ENCODE measurements at places on chromosomes 16 and 17.

- no peak for DNase-seq
Observed at GRCh38 chr16:60107871-60108270, 1373.8 kb upstream of the GOT2 start.

DNA sequence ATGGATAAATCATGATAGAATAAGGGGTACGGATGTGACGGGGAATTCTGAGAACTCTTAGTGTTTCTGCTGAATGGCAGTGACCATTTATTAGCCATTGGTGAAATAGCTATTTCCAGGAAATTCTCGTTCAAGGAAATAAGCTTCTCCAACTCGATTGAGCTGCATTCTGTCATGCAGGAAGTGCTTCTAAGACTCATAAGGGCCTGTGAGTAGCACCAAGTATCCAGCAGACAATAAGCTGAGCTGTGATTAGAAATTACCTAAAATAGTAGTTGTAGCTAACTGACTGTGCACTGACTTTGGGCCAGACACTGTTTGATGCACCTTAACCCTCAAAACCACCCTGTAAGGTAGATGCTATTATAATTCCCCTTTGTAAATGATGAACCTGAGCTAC lies 107.8 kb upstream of the IRX5 start:
- no peak for DNase-seq

DNA sequence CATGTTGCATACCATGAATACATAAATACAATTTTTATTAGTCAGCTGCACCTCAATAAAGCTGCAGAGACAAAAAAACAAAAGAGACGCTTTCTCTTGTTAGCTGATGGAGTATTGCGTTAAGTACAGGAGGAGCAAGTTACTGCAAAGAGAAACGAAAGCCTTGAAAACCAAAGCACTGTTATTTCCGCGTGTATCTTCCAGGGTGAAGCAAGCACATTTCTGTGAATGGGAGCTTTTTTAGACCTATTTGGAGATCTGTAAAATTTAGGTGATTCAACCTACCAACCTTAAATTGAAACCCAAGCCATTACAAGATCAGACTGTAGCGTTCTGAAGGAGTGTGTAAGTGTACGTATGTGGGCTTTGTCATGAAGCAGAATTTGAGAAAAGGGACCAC lies 390.4 kb downstream of the SOX9 start:
- DNase-seq = no peak

GRCh38 chr16:15572329-15573001 lies 70.5 kb downstream of the MARF1 start:
- peak; percentile 10 for DNase-seq

GRCh38 chr16:57036315-57036714 lies 47.0 kb downstream of the NLRC5 start:
- no peak for DNase-seq

DNA sequence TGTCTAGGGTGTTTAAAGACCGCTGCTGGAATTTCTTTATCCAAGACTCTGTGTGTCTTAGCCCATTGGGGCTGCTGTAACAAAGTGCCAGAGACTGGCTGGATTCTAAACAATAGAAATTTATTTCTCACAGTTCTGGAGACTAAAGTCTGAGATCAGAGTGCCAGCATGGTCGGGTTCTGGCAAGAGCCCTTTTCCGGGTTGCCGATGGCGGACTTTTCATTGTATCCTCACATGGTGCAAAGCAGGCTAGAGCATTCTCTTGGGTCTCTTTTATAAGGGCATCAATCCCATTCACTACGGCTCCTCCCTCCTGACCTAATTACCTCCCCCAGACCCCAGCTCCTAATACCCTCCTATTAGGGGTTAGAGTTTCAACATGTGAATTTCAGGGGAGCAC lies 9.5 kb downstream of the NLRC5 start:
- no peak for DNase-seq

- DNase-seq = peak; percentile 82
Observed at GRCh38 chr16:50665128-50665878, 15.8 kb downstream of the SNX20 start.

GRCh38 chr16:50166511-50167500 lies 13.7 kb downstream of the TENT4B start:
- peak; percentile 25 for DNase-seq

DNA sequence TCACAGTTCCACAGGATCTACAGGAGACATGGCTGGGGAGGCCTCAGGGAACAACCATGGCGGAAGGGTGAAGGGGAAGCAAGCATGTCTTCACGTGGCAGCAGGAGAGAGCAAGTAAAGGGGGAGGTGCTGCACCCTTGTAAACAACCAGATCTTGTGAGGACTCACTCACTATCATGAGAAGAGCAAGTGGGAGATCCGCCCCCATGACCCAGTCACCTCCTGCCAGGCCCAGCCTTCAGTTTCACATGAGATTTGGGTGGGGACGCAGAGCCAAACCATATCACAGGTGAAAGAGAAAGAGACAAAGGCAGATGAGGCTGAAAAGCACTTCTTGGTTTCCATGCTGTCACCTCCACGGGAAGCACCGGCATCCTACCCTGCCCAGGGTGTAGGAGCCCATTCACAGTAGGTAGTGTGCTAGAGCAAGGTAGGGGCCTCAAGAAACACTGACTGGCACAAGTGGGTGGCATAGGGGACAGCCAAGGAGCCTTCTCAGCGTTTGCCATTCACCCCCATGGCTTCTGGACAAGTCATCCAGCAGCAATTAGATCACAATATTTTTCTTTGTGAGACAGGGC lies 6.6 kb downstream of the NARF start:
- peak; percentile 25 for DNase-seq

- no peak for DNase-seq
Observed at GRCh38 chr16:7443648-7444365, 111.2 kb downstream of the RBFOX1 start.

- no peak for DNase-seq
Observed at GRCh38 chr16:16131659-16132058, 91.6 kb downstream of the ABCC6 start.

GRCh38 chr17:1873418-1873817 lies 43.6 kb downstream of the RPA1 start:
- peak; percentile 21 for DNase-seq

- no peak for DNase-seq
Observed at GRCh38 chr16:69513180-69513966, 52.4 kb upstream of the NFAT5 start.

- DNase-seq = no peak
Observed at GRCh38 chr17:51933647-51934046, 224.9 kb downstream of the CA10 start.

DNA sequence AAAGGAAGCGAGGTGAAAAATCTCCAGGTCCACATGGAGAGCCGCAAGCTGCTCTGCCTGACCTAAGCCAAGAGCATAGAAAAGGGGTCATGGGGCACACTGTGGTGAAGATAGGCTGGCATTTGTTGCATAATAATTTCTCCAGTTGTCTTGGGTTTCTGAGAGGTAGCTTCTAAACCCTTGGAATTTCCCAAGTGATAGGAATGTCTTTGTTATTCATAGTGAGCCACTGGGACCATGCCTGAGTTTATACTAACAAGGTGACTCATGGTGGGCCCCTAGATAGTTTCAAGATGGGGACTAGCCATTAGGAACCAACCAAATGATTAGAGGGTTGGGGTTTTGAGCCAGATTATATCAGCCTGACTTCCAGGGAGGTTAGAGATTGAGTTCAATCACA lies 25.6 kb downstream of the SOST start:
- no peak for DNase-seq

DNA sequence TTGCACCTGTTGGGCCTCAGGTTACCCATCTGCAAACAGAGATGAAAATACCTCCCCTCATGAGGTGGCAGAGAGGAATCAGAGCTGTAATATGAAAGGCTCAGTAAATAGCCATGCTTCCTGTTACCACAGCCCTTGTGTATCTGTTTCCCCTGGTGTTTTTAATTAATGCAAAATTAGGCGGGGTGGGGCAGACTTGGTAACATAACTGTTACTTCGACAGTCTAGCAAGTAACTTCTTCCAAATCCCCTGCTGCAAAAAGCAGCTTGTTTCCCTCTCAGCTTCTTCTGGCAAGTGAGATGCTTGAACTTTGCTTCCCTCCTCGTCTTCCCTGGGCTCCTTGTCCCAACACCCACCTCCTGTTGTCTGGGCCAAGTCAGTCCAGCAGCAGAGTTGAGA lies 381.5 kb downstream of the CPPED1 start:
- DNase-seq = no peak

GRCh38 chr16:50315346-50315997 lies 49.1 kb downstream of the ADCY7 start:
- DNase-seq = peak; percentile 1

- DNase-seq = no peak
Observed at GRCh38 chr17:3501344-3501743, 25.5 kb downstream of the ASPA start.

- DNase-seq = no peak
Observed at GRCh38 chr16:24538756-24539294, 541 bp upstream of the RBBP6 start.

DNA sequence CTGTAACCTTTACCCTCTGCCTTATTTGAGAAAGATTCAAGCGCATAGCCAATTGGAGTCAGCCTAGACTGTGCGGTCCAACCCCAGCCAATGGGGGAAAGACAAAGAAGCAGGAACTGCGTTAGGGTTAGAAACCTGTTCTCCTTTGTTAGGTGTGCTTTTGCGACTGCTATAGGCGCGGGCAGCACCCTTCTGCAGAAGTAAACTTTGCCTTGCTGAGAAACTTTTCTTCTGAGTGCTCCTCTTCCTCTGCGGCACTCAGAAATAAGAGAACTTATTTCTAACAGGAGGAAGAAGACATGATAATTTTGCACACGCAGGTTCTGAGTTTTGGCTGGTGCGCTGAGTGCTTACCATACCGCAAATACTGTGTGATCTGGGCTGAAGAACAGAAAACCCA lies 9.0 kb downstream of the TXNL4B start:
- DNase-seq = no peak

- no peak for DNase-seq
Observed at GRCh38 chr17:73541111-73541510, 103.1 kb downstream of the SDK2 start.

GRCh38 chr17:41906465-41907184 lies 12.1 kb downstream of the ACLY start:
- no peak for DNase-seq

DNA sequence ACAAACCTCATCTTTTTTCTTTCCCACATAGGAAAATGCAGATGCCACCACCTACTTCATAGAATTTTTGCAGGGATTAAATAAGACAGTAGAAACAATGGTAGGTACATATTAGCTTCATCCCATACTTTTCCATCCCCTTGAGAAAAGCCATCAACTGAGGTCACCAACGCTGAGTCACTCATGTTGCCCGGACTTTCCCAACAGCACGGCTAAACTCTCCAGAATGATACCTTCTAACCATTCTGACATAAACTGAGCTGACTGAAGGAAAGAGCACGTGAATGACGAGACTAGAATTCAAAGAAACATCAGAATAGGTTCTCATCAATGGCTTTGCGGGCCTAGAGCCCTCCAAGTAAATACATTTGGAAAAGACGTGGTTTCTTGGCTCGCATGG lies 146.0 kb upstream of the RCVRN start:
- no peak for DNase-seq

GRCh38 chr16:4241928-4242283 lies at the start of gene SRL:
TSS of gene SRL (minus strand) at chr16:4242080. CDS start at chr16:4242067, 13 bp downstream.
- DNase-seq = no peak

DNA sequence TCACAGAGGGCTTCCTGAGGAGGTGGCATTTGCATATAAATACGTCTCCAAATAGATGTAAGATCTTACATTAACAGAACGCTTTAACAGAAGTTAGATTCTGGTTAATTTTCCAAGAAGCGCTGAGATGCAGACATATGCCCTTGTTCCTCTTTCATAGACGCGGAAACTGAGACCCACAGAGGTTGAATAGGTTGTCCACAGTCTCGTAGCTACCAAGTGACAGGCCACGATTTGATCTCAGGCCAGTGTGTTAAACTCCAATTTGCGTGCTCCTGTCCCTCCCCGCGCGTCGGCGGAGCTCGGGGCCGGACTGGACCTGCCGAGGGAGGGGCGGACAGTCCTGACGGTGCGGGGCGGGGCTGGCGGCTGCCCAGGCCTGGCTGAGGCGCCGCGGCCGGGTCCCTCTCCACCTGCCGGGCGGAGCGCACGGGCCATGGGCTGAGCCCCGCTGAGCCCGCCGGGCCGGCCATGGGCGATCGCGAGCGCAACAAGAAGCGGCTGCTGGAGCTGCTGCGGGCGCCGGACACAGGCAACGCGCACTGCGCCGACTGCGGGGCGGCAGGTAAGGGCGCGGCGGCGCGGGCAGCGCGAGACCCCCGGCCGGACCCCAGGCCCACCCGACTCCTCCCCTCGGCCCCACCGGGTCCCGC lies at the start of gene ADAP2:
Gene ADAP2, plus strand, starts transcription at position 402 of the 653 bp plus-strand sequence. Its CDS starts 70 bp downstream, at position 472.
- no peak for DNase-seq

- no peak for DNase-seq
Observed at GRCh38 chr17:65918916-65919315, 273.0 kb downstream of the CEP112 start.

- DNase-seq = no peak
Observed at GRCh38 chr16:75238853-75239541, 12.4 kb downstream of the BCAR1 start.

- no peak for DNase-seq
Observed at GRCh38 chr16:17802571-17802970, 331.8 kb upstream of the XYLT1 start.

GRCh38 chr17:19002805-19003542 lies 1.6 kb downstream of the FAM83G start:
- DNase-seq = no peak

DNA sequence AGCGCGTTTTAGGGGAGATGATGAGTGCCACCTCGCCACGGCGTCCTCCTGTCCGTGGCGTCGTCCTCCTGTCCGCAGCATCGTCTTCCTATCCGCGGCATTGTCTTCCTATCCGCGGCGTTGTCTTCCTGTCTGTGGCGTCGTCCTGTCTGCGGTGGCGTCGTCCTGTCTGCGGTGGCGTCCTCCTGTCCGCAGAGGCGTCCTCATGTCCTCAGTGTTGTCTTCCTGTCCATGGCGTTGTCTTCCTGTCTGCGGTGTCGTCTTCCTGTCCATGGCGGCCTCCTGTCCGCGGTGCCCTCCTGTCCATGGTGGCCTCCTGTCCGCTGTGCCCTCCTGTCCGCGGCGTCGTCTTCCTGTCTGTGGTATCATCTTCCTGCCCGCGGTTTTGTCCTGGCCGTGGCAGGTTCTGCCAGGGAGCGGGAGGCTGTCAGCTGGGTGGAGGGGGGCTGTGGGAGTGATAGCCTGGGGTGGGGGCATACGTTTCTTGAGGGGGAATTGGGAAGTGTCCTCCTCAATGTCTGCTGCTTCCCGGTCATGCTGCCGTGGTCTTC lies 30.9 kb downstream of the TBCD start:
- no peak for DNase-seq
